ENCODE measurements at places on chromosomes 7 and 10. TPM values are rescaled to one million over a fixed set of nuclear protein-coding genes. Genes with fewer than 3 reads are reported as not detected.

Gene VSTM2A
- 2.6 TPM for total RNA-seq

Gene AKR1D1
- total RNA-seq = not detected

Gene PNLIPRP3
- 0.28 TPM for total RNA-seq

DNA sequence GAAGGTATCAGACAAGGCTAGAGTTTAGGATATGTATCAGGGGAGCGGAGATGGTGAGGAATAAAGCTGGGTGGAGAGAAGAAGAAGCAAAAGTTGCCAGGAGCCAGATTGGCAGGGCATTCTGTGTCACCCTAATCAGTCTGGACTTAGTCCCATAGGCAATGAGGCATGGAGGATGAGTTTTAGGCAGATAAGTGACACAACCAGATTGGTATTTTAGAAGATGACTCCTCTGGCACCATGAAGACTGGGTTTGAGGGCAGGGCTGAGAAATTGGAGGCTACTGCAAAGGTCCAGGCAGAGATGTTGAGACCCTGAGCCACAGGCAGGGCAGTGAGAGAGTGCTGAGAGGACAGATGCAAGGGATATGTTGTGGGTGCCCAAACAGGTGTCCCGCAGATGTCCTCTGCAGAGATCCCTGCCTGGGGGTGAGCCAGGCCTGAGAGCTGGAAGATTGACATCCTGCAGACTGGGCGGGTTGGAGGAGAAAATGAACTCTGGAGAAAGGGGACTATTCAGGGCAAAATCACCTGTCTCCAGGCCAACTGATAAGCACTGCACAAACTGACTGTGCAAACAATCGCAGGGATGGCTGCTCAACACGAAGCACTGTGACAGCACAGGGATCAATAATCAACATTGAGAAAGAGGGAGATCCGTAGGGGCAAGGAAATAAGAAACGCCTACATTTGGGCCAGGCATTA, 11.9 kb upstream of the HABP2 start:
- no peak for DNase-seq

DNA sequence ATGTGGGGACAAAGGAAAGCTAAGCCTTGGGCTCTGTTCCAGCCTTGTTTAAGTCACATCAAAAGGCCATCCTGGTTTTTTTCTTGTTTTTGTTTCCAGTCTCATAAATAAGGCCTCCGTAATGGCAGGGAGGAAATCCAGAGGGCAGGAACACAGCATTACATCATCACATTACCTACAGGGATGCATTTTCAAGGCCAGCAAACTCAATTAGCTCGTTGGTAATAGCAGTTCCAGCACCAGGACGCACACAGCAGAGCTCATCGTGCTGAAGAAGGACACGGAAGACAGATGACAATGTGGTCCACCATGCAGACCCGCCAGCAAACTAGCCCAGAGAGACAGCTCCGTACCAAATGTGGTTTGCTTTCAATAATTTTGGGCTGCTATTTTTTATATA, 1209.2 kb downstream of the TYW1 start:
- no peak for DNase-seq

DNA sequence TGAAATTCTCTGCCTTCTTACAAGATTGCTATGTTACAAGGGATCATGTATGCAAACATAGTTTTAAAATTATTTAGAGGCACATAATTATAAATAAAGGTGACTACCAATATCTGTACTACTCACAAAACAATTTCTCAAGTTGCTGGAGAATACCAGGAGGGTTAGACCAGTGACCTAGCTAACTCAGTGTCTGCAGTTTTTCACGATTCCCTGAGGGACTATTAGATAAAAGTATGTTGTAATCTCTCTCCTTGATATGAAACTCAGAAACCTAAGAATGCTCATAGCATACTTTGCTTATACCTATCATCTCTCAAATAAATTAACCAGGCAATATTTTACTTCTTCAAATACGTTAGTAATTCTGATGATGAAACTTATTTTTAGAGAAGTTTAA, 534.0 kb upstream of the ANKRD30A start:
- DNase-seq = no peak

DNA sequence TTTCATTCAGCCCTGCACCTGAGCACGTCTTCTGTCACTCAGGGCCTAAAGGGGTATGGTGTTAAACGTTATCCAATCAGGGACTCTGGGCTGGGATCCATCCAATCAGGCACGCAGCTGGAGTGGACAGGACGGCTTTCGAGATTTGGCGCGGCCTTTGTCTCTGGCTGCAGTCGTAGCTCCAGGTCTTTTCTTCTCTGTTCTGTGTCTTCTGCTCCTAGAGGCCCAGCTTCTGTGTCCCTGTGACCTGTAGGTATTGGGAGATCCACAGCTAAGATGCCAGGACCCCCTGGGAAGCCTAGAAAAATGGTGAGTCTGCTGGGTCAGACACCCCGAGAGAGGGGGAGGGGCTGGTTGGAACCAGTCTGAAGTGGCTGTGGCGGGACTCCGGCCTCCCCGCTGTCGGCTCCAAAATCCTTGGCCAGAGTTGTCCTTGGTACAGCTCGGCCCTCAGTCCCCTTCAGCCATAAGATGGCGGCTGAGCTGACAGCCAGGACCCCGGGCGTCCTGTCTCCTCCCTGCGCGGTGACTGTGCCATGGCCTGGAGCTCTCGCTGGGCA, 11.7 kb upstream of the ZNF680 start:
- DNase-seq = no peak

DNA sequence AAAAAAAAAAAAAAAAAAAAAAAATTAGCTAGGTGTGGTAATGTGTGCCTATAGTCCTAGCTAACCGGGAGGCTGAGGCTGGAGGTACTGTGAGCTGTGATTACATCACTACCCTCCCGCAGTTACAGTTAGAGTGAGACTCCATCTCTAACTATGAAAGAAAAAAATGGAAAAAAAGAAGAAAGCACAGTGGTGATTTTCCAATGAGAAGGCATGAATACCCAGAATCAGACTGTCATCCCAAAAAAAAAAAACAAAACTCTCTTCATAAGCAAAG, 269.9 kb upstream of the MKLN1 start:
- no peak for DNase-seq

- no peak for DNase-seq
Observed at GRCh38 chr10:15346440-15347141, 24.5 kb downstream of the FAM171A1 start.

DNA sequence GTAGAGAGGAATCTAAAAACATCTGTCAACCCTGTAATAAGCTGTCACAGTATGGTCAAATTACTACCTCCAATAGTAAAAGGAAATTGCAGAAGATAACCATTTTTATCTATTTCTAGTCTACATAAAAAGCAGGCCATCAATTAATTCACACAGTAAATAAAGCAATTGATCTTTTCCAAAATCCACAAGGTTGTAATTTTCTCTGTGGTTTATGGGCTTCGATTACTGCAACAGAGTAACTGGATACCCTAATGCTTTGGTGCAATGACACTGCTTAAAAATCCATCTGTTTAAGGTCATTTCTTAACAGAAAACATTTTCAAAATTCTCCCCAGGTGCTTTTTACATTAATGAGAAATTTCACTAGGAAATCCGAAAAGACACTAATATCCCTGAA, 23.9 kb downstream of the ESYT2 start:
- no peak for DNase-seq

- DNase-seq = no peak
Observed at GRCh38 chr7:113715981-113716856, 202.6 kb downstream of the PPP1R3A start.

- no peak for DNase-seq
Observed at GRCh38 chr7:147829016-147829415, 761.5 kb upstream of the C7orf33 start.

- DNase-seq = no peak
Observed at GRCh38 chr10:6136215-6137201, 47.7 kb downstream of the RBM17 start.

Measured in mucosa of descending colon (tissue), 3 donors.